ENCODE measurements at places on chromosomes 2 and 18. TPM values are rescaled to one million over a fixed set of nuclear protein-coding genes. Genes with fewer than 3 reads are reported as not detected.

Gene NCKAP5
- total RNA-seq: 1.8 TPM

Gene FBXO41
- total RNA-seq: 4.7 TPM

Gene ALK
- not detected for total RNA-seq

Gene SGPP2
- 16.4 TPM for total RNA-seq

Gene FHL2
- total RNA-seq: 67.6 TPM

Gene RGPD4
- not detected for total RNA-seq

Gene CEP76
- 9.2 TPM for total RNA-seq

Gene FSHR
- not detected for total RNA-seq

Gene LRATD1
- total RNA-seq: 44.7 TPM

Gene TNFAIP6
- total RNA-seq: not detected

Gene ELMOD3
- total RNA-seq: 11.4 TPM

Gene ZNF396
- total RNA-seq: 0.19 TPM

Gene XDH
- 4.6 TPM for total RNA-seq

Gene LYG1
- total RNA-seq: not detected

Gene TRABD2A
- total RNA-seq: 1.7 TPM

Data from airway epithelial cell (primary cell).